ENCODE measurements at places on chromosomes 16 and 17. TPM values are rescaled to one million over a fixed set of nuclear protein-coding genes. Genes with fewer than 3 reads are reported as not detected.

Gene UMOD
- total RNA-seq, result not detected

Gene ABCA6
- 0.13 TPM for total RNA-seq

Gene MRPS34
- 98.3 TPM for total RNA-seq

Gene TBX21
- 58.3 TPM for total RNA-seq

Gene SLX1B
- total RNA-seq, result 29.9 TPM

Gene TCAP
- 1.5 TPM for total RNA-seq

Gene C1QL1
- 0.33 TPM for total RNA-seq

Gene TM4SF5
- not detected for total RNA-seq

Gene NT5M
- 9.7 TPM for total RNA-seq

Gene BICDL2
- 1.9 TPM for total RNA-seq

Gene ARRB2
- 378 TPM for total RNA-seq

Gene CLEC3A
- total RNA-seq, result not detected

Gene TEKT5
- not detected for total RNA-seq

Gene NOG
- 0.25 TPM for total RNA-seq

Gene CIITA
- total RNA-seq, result 48.9 TPM

Gene SPIRE2
- total RNA-seq, result 1.8 TPM

Gene LRRC37A3
- total RNA-seq, result 19.0 TPM

Gene FBXW10B
- 0.35 TPM for total RNA-seq

Gene OTOP2
- not detected for total RNA-seq

Gene SLC16A11
- total RNA-seq, result 0.73 TPM

Gene HASPIN
- 23.8 TPM for total RNA-seq

Gene MT1F
- 16.4 TPM for total RNA-seq

Gene TBC1D3E
- total RNA-seq, result not detected

Gene GPR179
- not detected for total RNA-seq

Gene CCDC137
- total RNA-seq, result 33.3 TPM

Gene TNFRSF17
- total RNA-seq, result not detected

Gene SCARF1
- total RNA-seq, result 2.8 TPM

Gene ABCC3
- not detected for total RNA-seq

Gene CA7
- total RNA-seq, result not detected

Gene ADORA2B
- total RNA-seq, result 0.13 TPM

Gene CCDC182
- not detected for total RNA-seq

Gene PMP22
- total RNA-seq, result not detected

Gene ITGAD
- total RNA-seq, result not detected

Gene NPIPA5
- total RNA-seq, result 19.9 TPM

Gene WFIKKN1
- total RNA-seq, result 0.10 TPM

Gene GNAO1
- total RNA-seq, result 1.8 TPM

All from activated CD4-positive, alpha-beta memory T cell treated with anti-CD3 and anti-CD28 coated beads, Interleukin-2, amount 10 ng/mL, durations not matched to agents 7 days and 5 days (primary cell).